ENCODE measurements at places on chromosomes 2 and 18.

GRCh38 chr2:68978098-68978497 lies 3.7 kb downstream of the GKN1 start:
- no peak for DNase-seq

DNA sequence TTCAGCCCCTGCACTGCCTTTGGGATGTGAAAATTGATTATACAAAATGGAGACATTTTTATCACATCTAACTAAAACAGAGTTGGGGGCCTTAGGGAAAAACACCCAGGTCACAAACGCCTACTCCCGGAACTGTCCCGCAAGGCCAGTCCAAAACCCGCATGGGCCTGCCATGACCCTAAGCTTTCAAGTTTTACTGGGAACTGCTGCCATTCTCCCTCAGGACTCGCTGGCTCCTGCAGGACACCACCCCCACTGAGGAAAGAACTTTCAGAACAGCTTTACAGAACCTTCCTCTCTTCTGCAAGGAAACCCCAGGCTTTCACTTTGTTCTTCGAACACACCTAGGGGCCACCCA lies 320.4 kb upstream of the HS6ST1 start:
- no peak for DNase-seq

DNA sequence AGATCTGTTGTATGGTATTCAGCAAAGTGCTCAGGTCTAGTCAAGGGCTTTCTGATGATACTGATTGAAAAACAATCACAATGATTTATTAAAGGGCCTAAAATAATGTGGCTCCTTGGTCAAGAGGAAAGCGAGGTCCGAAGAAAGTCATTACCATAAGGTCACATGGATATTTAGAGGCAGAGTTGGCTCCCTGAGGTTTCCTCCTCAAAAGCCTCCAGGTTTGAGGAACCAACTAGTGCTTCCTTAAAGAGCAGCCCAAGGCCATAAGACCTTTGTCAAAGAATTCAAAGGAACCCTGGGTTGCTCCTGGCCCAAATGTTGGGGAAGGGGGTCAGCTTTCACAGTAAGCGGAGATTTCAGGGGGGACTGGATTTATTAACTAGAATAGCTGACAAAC lies 280.7 kb upstream of the ATP5MC3 start:
- no peak for DNase-seq

- no peak for DNase-seq
These were observed 314.7 kb upstream of the LYPD1 start for GRCh38 chr2:132984731-132985130.

DNA sequence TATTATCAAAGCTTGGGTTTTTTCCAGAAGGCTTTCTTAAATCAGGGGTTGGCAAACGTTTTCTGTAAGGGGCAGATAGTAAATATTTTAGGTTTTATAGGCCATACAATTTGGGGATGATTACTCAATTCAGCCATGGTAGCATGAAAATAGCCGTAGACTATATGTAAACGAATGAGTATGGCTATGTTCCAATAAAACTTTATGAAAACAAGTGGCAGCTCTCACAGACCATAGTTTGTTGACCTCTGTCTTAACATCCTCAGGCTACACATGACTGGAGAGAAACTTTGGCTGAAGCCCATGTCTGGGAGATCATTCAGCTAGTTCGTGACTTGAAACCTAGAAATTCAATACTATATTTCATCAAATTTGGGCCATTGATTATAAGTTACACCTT lies 30.2 kb downstream of the UGP2 start:
- DNase-seq = no peak

DNA sequence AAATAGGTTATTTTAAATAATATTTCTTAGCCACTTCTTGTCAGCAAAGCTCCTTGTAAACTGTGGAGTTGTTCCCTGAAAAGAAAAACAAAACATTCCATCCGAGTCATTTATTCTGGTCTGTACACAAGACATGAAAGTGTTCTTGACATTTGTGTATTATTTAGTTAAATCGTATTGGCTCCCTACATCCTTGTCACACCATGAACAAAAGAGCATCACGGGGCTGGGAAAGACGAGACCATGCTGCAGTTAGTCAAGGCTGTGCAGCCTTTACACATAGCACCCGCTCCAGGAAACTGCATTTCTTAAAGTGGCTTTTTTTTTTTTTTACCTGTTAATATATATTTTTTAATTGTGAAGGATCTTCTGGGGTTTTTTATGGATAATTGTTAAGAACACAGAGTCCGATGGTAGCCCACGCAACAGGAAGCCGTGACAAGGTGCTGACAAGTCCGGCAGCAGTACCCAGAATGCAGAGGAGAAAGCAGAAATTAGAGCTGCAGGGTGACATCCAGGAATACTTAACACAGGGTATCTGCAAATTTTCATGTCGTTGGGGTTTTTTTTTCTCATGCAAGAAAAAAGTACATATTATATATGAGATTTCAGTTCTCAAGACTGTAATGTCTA lies 588.4 kb downstream of the ARHGAP15 start:
- no peak for DNase-seq

DNA sequence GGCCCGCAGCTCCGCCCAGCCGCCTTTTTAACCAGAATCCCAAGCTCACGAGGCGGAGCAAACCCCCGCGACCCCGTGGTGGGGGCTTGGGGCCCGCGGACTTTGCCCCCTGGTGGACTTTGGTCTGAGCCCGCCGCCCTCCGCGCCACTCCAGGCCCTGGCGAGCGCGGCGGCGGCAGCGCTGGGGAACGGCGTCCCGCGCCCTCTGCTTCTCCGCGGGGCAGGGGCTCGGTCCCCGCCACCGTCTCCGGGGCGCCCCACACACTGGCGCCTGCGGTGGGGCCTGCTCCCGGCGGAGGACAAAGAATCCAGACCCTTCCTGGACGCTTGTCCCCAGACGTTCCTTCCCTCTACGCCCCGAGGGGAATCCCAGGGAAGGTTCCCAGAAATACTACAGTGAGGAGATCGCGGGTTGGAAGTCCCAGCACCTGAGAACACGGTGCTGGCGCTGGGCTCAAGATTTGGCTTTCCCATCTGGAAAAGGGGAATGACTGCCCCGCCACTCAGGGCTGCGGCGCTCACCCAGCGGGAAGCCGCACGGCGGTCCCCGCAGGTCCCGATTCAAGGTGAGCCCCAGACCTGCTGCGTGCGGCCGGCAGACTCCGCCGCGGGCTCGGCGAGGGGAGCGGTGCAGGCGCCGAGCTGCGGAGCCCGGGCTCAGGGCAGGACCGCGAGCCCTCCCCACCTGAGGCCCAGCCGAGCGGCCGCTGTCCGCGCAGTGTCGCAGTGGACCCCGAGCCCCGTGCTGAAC lies at the start of gene HAAO:
Gene HAAO (minus strand): TSS at position 1 of the 751 bp plus-strand sequence. CDS start 47 bp downstream, outside the sequence.
- peak; percentile 53 for DNase-seq

- DNase-seq = peak; percentile 94
These were observed 90.1 kb downstream of the NFATC1 start for GRCh38 chr18:79485788-79486355.

- DNase-seq = no peak
These were observed 28.1 kb upstream of the ASB1 start for GRCh38 chr2:238398577-238398976.

DNA sequence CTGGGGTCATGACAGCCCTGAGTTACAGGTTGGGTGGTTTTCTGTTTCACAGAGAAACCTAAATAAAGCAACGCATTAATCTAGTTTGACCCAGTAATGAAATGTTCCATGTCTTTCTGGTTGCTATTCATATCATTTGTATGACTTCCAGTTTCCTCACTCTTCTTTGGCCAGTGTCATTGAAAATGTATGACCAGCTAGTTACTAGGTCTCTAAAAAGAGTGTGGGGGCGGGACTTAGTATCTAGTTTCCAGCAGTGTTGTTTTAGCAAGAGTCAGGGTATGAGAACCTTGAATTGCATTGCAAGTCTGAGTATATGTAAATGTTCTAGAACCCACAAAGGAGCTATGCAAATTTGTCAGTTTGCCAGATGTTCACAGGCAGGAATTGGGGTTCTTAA lies 47.7 kb downstream of the SLC9A2 start:
- DNase-seq = no peak

DNA sequence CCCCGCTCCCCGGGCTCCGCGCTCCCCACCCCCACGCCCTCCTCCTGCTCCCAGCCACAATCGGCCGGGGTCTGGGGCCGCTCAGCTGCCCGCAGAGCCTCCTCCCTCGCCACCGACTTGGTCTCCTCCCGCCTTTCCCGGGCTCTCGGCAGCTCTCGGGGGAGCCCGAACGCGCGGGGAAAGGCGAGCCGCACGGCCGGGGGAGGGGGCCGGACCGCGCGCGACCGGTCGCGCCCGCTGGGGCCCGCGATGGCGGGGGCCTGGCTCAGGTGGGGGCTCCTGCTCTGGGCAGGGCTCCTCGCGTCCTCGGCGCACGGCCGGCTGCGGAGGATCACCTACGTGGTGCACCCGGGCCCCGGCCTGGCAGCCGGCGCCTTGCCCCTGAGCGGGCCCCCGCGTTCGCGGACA lies 327 bp downstream of the LTBP1 start:
- DNase-seq = no peak

- no peak for DNase-seq
These were observed 425.3 kb downstream of the THSD7B start for GRCh38 chr2:137190411-137191195.

- no peak for DNase-seq
These were observed 33.3 kb downstream of the KIAA1328 start for GRCh38 chr18:36862182-36862581.

- DNase-seq = peak; percentile 58
These were observed 18.4 kb upstream of the YES1 start for GRCh38 chr18:830315-830901.

GRCh38 chr2:108384662-108385393 lies 7.1 kb downstream of the SULT1C4 start:
- DNase-seq = no peak

DNA sequence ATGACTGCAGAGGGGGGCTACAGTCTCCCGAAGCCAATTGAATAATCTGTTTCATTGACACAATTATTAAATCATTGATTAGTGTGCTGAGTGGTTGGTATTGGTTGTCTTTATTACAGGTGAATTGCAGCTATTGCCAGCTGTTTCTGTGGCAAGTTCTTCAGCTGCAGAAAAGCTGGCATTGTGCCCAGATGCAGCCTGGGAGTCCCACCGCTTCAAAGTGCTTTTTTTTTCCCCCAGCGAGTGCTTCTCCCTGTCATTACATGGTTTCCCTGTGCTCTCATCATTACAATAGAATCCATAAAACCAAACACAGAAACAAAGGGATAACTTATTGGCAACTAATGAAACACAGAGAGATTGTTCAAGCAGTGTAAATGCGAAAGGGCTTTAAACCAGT lies 164.7 kb downstream of the GRB14 start:
- peak; percentile 64 for DNase-seq

DNA sequence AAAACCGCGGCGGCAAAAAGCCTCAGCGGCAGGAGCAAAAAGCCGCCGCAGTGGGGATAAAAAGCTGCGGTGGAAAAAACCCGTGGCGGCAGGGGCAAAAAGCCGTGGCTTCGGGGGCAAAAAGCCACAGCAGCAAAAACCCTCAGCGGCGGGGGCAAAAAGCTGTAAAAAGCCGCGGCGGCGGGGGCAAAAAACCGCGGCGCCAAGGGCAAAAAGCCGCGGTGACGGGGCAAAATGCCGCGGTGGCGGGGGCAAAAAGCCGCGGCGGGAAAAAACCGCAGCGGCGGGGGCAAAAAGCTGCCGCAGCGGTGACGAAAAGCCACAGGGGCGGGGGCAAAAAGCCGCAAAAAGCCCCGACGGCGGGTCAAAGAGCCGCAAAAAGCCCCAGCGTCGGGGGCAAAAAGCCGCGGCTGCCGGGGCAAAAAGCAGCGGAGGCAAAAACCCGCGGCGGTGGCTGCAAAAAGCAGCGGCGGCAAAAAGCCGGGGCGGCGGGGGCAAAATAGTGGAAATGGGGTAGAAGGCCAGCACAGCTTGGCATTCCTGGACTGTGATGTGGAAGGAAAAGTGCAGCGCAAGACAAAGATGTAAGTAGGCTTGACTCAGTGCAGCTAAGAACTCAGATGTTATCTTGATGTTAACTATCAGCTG lies 151.8 kb downstream of the ANKRD30BL start:
- peak; percentile 45 for DNase-seq
